ENCODE measurements at places on chromosomes 16 and 17. TPM values are rescaled to one million over a fixed set of nuclear protein-coding genes. Genes with fewer than 3 reads are reported as not detected.

GRCh38 chr17:22300731-22301352 lies 608.5 kb downstream of the KCNJ18 start:
- no peak for DNase-seq

DNA sequence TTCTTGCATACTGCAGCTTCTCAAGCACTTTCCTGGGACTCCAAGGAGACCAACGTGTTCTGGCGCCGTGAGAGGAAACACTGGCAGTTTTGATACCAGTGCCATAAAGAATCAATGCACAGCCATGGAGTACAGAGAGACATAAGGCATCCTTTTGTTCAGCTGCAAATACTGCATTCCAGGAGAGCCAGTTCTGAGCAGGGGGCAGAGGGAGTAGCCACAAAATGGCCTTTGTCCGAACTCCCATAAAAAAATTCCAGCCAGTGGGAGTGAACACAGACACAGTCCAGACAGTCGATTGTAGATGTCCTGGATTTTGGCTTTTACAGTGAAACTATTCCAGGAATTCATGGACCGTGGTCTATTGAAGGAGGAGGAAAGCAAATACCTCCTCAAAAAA lies 36.2 kb upstream of the TEKT3 start:
- DNase-seq = peak; percentile 89

DNA sequence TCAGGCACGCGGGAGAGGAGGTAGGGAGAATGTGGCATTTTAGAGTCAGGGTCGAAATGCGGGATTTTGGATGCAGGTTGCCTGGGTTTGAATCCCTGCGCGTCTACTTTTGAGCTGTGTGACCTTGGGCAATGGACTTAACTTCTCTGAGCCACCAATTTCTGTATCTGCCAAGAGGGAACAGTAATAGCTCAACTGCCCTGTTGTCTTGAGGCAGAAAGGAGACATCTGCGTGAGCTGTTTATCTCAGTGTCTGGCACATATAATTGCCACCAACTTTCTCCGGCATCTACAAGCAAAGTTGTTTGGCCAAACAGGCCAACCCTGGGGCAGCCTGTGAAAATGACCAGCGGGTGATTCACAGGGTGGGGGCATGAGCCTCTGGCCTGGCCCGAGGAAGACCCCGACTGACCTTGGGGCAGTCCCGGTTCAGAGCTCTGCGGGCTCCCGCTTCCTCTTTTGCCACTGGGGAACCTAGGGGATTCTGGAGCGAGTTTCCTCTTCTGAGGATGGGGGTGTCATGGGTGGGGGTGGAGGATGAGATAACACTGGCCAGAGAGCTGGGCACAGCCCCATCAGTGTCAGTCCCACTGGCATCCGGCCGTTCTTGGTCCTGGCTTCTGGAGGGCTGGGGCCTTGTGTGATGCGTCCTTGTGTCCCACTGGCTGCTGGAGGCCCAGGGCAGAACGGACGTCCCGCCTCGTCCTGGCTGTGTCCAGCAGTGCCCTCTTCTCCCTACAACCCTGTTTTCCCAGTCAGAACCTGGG lies 1.3 kb downstream of the SNN start:
- no peak for DNase-seq

DNA sequence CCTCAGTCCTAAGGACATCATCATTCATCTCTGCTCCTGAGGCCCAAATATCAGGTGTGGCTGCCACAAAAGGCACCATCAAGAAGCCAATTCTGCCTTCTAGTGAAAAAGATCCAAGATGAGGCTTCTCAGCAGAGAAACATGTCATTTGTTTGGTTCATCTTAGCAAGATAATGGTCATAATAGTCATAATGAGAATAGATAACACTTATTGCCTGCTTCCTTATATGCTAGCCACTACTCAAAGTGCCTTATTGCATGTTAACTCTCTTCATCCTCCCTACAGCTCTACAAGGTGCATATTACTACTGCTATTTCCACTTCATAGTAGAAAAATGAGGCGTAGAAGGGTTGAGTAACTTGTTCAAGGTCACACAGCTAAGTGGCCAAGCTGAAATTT lies 45.0 kb upstream of the MRPS23 start:
- DNase-seq = no peak

GRCh38 chr17:27986805-27987684 lies 55.4 kb upstream of the NLK start:
- no peak for DNase-seq

DNA sequence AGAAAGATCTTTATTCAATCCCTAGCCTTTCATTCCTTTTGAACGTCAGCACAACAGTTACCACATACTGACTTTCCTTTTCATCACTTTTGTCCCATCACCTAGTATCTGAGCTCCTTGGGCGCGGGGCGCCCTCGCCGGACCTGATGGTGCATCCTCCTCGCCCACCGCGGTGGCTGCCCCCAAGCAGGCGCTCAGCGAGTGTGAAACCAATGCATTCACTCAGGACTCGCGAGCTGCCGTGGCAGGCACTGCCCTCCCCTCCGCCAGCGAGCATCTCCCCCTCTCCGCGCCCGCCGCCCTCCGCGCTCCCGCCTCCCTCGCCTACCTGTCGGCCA lies 756 bp downstream of the KLHL11 start:
- DNase-seq = no peak

DNA sequence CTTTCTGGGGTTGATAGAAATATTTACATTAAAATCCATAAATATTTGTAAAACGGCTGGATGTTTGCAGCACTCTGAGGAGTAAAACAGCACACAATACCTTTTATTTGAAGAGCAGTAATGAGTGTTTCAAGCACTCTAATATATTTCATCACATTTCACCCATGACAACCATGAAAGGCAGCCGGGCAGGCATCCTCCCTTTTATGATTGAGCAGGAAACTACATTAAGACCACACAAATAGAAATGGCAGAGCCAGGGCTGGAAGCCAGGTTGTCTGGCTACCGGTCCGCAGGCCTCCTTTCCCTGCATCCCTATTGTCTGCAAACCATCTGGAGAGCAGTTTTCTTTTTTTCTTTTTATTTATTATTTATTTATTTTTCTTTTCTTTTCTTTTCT lies 23.1 kb upstream of the GPRC5C start:
- DNase-seq = no peak

DNA sequence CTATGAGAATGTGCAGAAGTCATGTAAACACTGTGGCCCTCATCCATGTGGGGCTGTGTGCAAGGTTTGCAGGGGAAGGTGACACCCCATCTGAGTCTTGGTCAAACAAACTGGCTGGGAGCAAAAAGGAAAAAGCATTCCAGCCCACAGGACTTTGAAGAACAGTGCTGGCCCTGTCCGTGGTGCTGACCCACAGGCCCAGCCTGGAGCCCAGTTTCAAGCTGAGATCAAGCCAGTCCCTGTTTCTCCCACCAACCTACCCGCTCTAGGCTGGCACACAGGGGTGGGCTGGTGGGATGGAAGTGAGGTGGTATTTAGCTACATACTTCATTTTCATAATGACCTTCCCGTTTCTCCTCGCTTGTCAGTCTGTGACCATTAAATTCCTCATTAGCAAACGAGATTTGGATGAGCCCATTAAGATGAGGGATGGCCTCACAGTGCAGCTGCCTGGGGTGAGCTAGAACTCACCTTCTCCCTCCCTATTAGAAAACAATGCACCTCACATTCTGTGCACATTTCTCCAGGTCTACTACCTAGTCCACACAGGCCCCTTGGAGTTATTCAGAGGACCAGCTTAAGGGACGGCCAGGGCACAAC lies 12.6 kb upstream of the RPL38 start:
- DNase-seq = peak; percentile 40

GRCh38 chr16:77212741-77213541 lies 13.7 kb downstream of the SYCE1L start:
- peak; percentile 42 for DNase-seq

DNA sequence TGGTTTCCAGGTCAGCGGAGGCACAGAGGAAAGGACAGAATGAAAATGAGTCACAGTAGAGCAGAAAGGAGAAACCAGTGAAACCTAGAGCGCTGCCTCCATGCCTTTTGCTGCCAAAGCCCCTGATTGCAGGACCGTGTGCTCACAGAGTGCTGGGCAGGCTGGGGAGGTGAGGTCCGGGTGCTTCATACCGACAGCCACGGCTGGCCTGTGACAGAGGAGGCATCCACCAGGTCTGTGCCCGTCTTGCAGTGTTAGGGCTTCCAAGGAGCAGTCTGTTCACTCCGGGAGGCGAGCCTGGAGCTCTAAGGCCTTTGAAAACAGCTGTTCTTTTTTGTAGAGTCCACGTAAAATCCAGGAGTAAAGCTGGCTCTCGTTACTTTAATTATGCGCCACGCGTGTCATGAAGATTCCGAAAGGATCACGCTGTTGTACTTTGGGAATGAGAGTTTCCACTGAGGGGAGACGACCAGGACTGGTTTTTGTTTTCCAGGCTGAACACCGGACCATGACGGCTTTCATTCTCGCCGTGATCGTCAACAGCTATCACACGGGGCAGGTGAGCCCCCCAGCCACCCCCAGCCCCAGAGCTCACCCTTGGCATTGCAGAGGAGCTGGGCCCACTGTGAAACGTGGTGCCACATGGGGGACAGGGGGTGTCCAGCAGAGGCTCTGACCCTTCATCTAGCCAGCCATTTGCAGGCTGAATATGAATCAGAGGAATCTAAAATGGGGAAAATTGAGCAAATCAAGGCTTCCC lies 108.5 kb upstream of the CHMP6 start:
- no peak for DNase-seq

- DNase-seq = no peak
Measured at GRCh38 chr17:39801055-39801454, 63.1 kb downstream of the IKZF3 start.

DNA sequence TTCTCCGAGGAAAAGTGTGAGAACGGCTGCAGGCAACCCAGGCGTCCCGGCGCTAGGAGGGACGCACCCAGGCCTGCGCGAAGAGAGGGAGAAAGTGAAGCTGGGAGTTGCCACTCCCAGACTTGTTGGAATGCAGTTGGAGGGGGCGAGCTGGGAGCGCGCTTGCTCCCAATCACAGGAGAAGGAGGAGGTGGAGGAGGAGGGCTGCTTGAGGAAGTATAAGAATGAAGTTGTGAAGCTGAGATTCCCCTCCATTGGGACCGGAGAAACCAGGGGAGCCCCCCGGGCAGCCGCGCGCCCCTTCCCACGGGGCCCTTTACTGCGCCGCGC lies at the start of gene ERBB2:
ERBB2 (plus strand) TSS at position 247 of the 330 bp plus-strand sequence. CDS start 175 bp downstream, outside the sequence.
- DNase-seq = peak; percentile 87

- no peak for DNase-seq
Measured at GRCh38 chr17:63066158-63066813, 100.3 kb downstream of the TANC2 start.

DNA sequence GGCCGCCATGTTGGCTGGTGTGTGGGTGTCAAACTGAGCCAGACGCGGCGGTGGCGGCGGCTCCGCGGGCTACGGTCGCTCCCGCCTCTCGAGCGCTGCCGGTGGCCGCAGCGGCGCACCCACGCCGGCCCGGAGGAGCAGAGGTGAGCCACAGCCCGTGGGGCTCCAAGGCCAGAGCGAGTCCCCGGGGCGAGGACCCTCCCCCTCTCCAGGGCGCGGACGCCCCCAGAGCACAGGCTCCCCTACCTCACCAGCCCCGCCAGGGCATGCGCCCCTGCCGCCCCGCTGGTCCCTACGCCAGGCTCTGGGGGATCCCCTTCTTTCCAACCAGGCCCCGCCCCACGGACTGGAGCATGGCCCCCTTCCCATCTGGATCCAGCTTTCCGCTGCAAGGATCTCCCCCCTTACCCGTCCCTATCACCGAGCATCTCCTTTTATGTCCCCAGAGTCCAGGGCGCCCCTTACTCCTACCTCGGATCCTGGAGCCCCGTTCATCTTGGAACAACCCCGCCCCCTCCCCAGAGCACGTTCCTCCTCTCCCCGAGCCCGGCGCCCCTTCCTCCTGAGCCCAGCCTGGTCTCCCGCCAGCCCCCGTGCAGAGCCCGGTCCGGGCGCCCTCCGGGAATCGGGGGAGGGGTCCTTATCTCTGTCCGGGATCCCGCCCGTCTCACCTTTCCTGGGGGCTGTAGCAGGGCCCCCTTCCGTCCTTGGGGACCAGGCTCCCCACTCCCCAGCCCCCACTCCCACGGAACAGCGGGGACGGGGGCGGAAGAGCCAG lies 412 bp downstream of the EPN2 start:
- DNase-seq = no peak

GRCh38 chr16:28925386-28926228 lies 569 bp upstream of the RABEP2 start:
- peak; percentile 78 for DNase-seq

- DNase-seq = no peak
Measured at GRCh38 chr16:82845116-82845515, 218.3 kb downstream of the CDH13 start.

DNA sequence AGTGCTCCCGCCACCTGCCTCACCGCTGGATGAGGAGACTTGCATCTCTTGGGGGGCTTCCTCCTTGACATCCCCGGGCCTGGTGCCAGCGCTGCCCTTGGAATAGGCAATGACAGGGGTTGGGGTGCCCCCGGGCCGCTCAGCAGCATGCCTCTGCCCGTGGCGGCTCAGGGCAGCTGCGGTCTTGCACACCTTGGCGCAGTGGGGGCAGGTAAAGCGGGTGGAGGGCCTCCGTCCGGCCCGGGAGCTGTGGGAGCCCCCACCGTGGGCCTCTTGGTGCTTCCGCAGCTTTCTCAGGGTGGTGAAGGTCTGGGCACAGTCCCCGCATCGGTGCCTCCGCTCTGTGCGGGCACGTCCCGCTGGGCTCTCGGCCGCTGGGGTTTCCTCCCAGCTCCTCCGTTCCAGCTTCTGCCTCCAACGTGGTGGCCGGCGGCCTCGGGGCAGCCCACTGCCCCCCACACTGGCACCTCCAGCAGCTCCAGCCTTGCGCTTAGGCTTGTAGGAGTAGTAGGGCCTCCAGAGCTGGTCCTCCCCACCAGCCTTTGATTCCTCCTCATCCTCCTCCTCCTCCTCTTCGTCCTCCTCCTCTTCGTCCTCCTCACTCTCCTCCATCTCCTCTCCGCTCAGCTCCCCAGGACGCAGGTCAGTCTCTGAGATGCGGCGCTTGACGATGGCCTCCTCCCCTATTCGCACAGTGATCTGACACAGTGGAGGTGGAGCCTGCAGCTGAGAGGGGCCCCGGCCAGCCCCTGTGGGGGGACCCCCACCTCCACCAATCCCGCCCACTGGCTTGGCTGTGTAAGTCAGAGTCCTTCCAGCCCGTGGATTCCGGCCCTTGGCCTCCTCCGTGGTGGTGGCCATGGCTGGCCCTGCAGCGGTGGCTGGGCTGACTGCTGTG lies 16.7 kb downstream of the ZBTB4 start:
- DNase-seq = no peak

DNA sequence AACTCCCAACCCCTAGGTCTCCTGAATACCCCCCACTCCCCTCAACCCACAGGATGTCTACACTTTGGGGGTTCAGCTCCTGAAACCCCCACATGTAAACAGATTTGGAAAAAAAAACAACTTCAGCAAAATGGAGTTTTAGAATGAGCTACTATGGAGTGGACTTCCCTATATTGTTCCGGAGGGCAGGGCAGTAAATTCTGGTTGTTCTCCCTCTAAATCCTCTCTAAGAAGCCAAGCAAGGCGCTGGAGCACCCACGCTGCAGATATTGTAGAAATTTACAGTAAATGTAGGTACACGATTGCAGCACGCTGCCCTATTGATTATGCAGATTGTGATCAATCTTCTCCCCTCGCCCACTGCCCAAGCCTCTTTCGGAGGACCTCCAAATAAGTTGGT lies 8.5 kb upstream of the ZFHX3 start:
- DNase-seq = no peak

The CCL1 gene
- not detected for total RNA-seq

The RRAD gene
- 83.7 TPM for total RNA-seq

The TMC8 gene
- not detected for total RNA-seq

The THUMPD1 gene
- total RNA-seq = 72.9 TPM

The KCNAB3 gene
- 0.33 TPM for total RNA-seq

The SOX9 gene
- total RNA-seq = 4.1 TPM
